Glutamatergic neuron (in vitro differentiated cells): ENCODE measurements at places on chromosomes 13 and 19. TPM values are rescaled to one million over a fixed set of nuclear protein-coding genes. Genes with fewer than 3 reads are reported as not detected.
A peak's percentile ranks its signal among the peaks of the same experiment; 100 is the strongest.

The ATP4B gene
- total RNA-seq, result not detected

DNA sequence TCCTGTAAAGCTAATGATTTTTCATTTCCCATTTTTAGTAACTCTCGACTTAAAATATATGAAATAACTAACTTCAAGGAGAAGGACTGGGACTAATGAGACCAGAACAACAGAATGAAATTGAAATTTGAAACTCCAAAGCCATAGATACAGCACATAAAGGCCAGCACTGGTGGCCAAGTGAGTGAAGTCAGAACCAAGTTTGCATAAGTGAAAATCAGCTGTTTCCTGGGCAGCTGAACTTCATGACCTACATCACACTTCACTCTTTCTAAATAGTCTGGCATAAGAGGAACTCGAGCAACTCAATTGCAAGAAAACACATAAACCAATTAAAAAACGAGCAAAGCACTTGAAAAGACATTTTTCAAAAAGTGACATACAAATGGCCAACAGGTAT is 84.5 kb downstream of the DCLK1 start:
- H3K4me3 ChIP-seq, result no peak overlapping the region
- no peak overlapping the region for H3K27ac ChIP-seq

DNA sequence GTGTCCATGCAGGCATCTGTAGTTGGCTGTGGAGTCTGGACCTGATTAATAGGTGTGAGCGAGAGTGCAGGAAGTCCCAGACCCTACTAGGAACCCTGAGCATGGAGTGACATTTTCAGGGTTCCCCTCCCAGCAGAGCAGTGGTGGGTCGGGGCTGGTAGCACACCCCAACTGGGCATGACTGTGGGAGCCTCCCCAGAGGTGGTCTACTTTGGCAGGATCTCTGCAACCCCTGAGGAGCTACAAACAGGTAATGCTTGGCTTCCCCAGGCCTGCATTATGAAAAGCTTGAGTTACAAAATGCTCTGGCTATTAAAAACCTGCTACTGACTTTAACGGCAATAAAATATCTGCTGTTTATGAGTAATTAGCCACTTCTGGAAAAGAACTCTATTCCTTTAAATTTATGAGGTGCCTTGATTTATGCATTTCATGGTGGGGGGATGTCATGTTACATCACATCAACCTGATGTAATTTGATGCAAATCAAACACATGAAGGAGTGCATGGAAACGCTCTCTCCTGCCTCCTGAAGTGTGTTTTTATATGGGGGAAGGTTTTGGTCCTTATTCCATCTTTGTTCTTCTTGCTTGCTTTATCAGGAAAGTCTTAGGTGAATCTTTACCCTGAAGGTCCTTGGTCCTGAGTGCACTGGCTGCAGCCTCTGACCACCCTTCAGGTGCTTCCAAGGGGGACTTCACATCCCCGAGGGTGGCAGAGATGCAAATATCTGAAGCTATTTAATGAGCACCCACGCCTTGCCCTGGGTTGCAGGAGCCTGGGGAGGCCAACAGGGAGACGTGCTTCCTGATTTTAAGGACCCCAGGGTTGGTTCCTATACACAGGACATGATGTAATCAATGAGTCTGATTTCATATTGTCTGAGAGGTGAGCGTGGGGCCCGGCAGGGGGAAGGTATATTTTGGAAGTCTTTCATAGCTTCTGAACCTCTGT is 54.0 kb downstream of the ZNF536 start:
- no peak overlapping the region for H3K27ac ChIP-seq
- peaks cover 14% of the 10 kb centered on the region for H3K27me3 ChIP-seq
- no peaks in the 10 kb centered on the region for H3K36me3 ChIP-seq
- DNase-seq, result no peak
- H3K4me1 ChIP-seq, result peaks cover 20% of the 10 kb centered on the region

DNA sequence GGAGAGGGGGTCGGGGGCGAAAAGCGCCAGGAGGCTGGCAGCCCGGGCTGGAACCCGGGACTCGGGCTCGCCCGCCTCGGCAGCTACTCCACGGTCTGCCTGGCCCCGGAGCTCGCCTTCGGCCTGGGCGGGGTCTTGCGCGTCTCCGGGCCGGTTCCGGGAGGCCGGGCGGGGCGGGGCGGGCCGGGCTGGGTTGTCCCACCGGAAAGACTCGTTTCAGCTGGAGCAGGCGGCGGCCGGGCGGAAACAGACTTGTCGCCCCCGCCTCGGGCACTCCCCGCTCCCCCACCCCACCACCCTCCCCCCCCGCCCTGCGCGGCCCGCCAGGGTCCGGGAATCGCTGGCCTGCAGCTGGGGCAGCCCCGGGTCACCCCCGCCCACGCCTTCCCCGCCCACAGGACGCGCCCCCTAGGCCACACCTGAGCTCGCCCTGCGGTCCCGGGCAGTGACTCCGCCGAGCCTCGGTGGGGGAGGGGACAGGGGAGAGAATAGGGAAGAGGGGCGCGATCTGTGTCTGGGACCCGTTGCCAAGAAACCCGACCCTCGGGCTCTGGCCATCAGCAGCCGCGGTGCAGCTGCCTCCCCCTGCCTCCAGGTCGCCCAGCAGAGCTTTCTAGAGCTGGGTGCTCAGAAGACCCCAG is 109.4 kb downstream of the KCTD15 start:
- peak overlapping the region; percentile 85 for H3K4me3 ChIP-seq
- DNase-seq, result peak; percentile 55

DNA sequence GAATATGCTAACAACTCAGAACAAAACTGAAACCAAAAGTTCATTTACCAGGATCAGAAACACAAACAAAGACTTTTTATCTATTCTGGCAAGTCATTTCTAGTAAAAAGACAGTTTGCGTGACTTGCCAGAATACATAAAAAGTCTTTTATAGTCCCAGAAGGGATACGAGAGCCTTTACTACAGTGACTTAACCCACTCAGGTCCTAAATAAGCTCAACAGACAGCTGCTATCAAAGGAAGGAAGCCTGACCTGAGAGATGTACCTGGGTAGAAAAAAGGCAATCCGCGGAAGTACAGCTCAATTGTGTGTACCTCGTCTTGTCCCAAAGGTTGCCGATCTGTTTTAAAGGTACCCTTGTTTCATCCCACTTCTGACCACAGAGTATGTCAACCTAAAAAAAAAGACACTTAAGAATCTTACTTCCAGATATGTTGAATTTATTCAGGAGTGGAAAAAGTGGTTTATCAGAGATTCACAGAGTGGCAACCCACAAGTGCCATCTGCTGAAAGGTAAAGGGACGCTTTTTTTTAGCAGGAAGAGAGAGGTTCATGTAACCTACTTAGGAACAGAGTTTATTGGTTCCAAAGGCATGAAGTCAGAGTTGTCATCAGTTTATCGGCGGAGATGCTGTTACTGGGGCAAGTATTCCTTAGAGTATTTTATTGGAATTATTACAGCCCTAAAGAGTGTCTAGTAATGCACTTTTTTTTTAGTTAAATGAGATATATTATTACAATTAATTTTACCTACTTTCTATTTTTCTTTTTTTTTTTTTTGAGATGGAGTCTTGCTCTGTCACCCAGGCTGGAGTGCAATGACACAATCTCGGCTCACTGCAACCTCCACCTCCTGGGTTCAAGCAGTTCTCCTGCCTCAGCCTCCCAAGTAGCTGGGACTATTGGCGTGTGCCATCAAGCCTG is 69.7 kb upstream of the C1QTNF9B start:
- no peaks in the 10 kb centered on the region for H3K36me3 ChIP-seq
- no peak for DNase-seq
- H3K27ac ChIP-seq, result no peak overlapping the region
